Activated CD4-positive, alpha-beta T cell treated with anti-CD3 and anti-CD28 coated beads, Interleukin-2, Interleukin-6, amounts not matched to agents 100 ng/mL and 50 ng/mL, durations not matched to agents 16 hours and 8 hours (primary cell): ENCODE measurements at places on chromosomes 7 and 10.

- DNase-seq = no peak
Observed at GRCh38 chr10:43939939-43940820, 291.5 kb upstream of the ZNF32 start.

GRCh38 chr10:45000138-45000751 lies 478 bp upstream of the ZNF22 start:
- DNase-seq = no peak

DNA sequence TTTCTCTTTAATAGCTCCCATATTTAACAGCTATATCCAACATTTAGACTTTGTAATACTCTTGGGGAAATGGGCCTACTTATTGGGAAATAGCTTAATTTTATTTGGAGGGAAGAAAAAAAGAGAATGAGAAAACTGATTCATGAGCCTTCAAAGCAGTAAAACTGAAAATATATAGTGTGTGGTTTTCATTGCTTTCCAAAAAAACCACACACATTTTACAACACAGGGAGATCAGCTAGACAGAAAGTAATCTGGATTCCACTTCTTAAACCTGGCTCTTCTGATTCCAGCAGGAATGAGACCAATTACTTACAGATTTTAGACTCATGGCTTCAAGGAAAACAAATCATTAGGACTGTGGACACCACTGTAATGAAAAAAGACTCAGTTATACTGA lies 48.7 kb downstream of the CH25H start:
- no peak for DNase-seq

DNA sequence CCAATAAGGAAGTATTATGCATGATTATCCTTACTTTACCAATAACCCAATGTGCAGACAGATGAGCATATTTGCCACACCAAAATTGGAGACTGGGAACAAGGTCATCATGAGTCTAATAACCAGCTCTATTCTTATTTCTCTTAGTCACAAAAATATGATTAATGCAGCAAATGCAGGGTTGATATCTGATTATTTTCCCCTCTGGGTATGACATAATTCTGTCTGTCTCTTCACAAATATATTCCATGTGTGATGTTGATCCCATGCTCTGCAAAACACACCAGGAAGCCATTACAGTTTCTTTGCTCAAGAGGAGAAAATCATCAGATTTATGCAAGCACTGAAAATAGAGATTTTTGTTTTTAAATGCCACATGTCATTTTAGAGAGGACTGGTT lies 196.5 kb upstream of the DGKB start:
- no peak for DNase-seq
